Adrenal gland (tissue), 19 donors: ENCODE measurements at places on chromosomes 3 and 15.

- DNase-seq = no peak
Measured at GRCh38 chr15:67722030-67722817, 103.1 kb upstream of the SKOR1 start.

GRCh38 chr15:81133782-81134461, at the start of gene CFAP161:
TSS of gene CFAP161 (plus strand) at chr15:81134270. CDS start at chr15:81134330, 60 bp downstream.
- DNase-seq = peak; percentile 88

- peak; percentile 58 for DNase-seq
Measured at GRCh38 chr3:51718547-51719409, 11.9 kb downstream of the GRM2 start.

GRCh38 chr15:78417754-78418630, 20.0 kb upstream of the IREB2 start:
- DNase-seq = no peak

DNA sequence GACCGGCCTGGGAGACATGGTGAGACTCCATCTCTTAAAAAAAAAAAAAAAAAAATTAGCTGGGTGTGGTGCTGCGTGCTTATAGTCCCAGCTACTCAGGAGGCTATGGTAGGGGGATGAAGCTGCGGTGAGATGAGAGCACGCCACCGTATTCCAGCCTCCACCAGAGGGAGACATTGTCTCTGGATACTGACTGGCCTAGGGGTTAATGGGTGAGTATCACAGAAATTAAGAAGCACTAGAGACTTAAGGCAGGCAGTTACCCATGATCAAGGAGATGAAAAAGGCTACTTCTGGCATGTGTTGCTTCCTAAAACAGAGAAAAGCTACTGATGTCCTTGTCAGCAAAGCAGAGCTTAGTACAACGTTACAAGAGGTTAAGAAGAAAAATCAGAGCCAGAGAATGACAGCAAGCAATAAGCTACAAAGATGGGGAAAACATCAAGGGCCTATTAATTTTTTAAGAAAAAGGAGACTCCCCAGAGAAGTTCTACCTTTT, 8.6 kb downstream of the TFRC start:
- peak; percentile 57 for DNase-seq

- DNase-seq = no peak
Measured at GRCh38 chr3:67418426-67419217, 235.8 kb downstream of the SUCLG2 start.

DNA sequence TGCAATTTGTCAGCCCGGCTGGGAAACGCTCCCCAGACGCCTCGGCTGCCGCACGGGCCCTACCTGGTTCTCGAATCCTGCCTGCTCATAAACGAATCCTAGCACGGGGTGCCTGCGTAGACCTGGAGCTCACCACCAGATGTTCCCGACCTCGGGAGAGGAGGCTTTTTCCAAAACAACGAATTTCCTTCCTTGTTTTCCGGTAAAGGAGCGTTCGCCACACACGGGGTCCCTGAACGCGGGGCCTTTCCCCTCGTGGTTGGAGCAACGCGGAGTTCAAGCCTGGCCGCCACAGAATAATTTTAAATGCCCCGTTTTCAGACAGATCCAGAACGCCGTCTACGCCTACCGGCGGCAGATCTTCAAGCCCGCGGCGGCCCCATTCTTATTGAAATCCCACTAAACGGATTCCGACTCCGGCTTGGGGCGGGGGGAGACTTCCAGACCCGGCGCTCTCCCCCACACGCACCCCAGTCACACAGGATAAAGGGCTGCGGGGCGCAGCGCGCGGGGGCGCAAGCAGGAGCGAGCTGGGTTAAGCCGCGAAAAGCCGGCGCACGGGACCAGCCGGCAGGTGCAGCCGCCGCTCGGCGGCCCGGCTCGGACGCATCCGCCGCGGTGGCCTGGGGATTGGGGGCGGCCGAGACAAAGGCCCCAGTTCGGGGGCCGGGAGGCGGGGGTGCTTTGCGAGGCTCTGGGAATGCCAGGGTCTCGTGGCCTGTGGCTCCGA, 895 bp downstream of the GATA2 start:
- peak; percentile 52 for DNase-seq

DNA sequence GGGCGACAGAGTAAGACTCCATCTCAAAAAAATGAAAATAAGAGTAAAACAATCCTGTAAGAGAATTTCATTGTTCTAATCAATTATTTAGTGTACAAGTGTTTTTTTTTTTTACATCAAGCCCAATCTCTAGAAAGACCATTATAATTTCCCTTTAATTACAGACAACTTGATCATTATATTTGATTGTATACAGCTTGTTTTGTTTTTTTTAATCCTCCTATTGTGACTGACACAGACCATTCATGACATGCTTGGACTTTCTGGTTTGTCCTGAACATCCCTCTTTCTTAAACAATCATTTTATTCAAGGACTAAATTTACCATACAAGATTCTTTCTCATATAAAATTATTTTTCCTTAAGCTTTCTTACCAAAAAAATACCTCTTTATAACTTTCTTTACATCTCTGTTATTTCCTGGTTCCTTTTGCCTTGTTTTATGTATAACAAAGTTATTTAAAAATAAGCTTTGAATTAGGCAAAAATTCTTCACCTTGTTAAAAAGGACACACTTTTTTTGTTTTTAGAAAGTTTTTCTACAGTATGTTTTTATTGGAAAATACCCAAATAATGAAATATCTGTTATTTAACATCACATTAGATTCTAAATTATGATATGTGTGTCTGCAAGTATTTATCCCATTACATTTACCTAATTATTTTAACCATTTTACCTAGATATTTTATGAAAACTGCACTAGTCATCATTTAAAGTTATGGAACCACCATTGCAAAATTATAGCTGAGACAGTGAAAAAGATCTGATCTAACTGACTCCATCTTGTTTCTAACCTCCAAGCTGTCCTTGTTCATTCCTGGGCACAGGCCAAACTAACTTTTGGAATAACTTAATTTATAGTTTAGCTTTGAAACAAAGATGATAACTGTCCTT, 26.1 kb upstream of the GFM1 start:
- DNase-seq = no peak

DNA sequence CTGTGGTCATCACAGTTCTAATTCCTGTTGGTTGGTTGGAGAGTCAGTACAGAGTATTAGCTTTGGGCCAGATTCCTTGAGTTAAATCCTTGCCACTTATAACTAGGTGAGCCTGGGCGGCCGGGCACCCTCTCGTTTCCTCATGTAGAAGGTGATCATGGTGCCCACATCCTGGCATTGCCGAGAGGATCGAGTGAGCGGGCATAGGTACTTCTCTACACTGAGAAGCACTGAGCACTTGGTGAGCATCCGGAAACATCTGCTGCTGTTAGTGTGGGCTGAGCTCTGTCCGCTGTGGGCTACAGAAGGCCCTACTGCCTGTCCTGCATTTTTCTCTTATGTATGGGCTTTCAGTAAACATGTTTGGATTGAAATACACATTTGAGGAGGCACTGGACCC, 96.2 kb downstream of the CACNA1D start:
- DNase-seq = no peak

GRCh38 chr3:73586190-73586589, 38.6 kb downstream of the PDZRN3 start:
- DNase-seq = no peak

DNA sequence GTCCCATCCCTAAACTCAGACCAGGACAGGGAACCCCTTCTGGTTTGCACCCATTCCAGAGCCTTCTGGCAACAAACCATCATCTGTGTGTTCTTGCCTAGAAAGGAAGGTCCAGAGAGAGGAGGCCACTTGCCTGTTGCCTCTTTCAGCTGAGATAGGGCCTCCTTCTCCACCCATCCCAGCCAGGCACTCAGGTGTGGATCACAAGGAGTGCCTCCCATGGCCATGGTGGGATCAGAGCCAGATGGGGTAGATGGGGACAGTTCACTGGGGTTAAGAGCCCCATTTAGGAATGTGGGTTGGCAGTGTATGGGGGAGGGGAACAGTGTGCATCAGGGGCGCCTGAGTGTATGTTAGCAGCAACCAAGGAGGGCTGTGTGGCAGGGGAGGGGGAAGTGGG, 8.9 kb upstream of the CTDSPL start:
- no peak for DNase-seq

DNA sequence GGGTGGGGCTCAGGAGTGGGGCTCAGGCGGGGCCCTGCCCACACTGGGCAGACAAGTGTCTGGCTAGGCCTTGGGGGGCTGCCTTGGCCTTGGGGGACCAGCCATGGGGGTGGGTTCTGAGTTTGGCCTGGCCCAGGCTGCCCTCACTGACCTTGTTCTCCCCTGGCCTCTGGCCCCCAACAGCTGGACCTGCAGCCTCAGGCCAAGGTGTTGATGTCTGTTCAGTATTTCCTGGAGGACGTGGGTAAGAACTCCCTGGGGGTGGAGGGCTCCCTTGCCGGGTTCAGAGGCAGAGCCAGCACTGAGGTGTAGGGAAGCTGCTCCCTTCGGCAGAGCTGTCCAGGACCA, 20.0 kb downstream of the PRKCD start:
- DNase-seq = no peak

- DNase-seq = peak; percentile 0
Measured at GRCh38 chr3:159593927-159594605, 394.6 kb upstream of the IL12A start.
